ENCODE measurements at places on chromosomes 12 and 14.
A peak's percentile ranks its signal among the peaks of the same experiment; 100 is the strongest.

GRCh38 chr12:54220567-54220966, 31.8 kb upstream of the SMUG1 start:
- DNase-seq: no peak
- H3K4me1 ChIP-seq: peaks cover 36% of the 10 kb centered on the region
- no peaks in the 10 kb centered on the region for H3K27me3 ChIP-seq
- no peak overlapping the region for H3K4me3 ChIP-seq
- H3K36me3 ChIP-seq: no peaks in the 10 kb centered on the region

GRCh38 chr14:68948686-68949600, 30.2 kb downstream of the ACTN1 start:
- DNase-seq: no peak
- peak overlapping the region; percentile 99 for H3K27ac ChIP-seq
- peak overlapping the region; percentile 78 for H3K4me3 ChIP-seq
- H3K27me3 ChIP-seq: no peaks in the 10 kb centered on the region

GRCh38 chr14:95046711-95047681, 110.3 kb downstream of the DICER1 start:
- peaks cover 6% of the 10 kb centered on the region for H3K27me3 ChIP-seq
- H3K4me1 ChIP-seq: no peaks in the 10 kb centered on the region
- no peak overlapping the region for H3K4me3 ChIP-seq
- no peaks in the 10 kb centered on the region for H3K36me3 ChIP-seq
- no peak for DNase-seq

DNA sequence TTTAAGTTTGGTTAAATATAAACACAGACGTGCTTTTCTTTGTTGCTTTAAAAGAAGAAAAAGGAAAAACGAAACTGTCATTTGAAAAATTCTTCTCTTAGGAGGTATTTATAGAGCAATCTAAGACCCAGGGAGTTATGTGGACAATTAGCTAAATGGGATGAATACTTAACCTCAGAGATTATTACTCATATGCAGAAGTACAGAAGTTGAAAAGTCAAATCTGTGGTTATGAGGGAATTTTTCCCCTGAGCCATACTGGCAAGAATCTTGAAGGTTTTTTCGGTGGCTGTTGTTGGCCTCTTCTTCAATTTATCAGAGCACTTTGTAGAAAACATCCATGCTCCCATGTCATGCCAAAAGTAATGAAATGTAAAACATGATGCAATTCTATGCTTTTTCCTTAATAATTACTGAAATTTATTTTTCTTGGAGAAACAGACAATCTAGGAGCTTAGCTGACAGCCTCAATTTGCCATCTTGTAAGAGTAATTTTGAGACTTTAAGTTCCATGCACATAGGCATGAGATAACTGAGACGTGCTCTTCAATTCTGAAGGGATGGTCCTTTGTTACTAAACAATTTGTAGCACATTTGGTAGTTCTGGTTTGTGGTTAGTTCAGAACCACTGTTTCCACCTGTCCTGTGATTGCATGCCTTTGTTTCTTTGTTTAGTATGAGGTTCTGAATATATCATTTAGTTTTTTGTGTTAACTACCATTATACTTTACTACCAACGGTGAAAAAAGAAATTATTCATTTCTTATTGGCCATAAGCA, 126.6 kb downstream of the BCAT1 start:
- no peaks in the 10 kb centered on the region for H3K36me3 ChIP-seq
- no peak overlapping the region for H3K27ac ChIP-seq
- H3K27me3 ChIP-seq: peaks cover 1% of the 10 kb centered on the region
- no peak overlapping the region for H3K4me3 ChIP-seq
- no peak for DNase-seq
- no peaks in the 10 kb centered on the region for H3K4me1 ChIP-seq

DNA sequence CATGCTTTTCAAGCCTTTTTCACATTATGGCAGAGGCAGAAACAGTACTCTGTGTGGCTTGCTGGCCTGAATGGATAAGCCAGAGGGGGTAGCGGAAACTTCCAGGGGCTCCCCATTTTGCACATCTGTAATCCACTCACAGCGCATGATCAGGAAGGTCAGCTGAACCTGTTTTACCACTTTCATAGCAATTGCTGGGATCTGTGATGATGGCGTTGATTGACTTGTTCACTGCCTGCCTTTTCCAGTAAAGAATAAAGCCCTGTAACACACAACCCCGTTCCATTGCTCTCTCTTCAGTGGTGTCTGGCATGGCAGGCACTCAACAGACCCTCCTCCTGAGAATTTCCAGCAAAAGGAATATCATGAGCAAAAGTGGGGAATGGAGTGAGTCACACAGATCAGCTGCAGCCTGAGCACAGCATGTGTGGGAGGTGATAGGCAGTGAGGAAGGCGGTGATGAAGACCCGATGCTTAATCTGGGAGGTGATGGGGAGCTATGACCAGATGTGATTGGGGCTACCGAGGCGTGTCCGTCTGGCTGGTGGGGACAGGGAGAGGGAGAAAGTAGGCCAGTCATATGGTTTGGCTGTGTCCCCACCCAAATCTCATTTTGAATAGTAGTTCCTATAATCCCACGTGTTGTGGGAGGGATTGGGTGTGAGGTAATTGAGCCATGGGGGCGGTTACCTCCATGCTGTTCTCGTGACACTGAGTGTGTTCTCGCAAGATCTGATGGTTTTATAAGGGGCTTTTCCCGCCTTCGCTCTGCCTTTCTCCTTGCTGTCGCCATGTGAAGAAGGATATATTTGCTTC, 44.7 kb upstream of the CHST11 start:
- no peaks in the 10 kb centered on the region for H3K27me3 ChIP-seq
- DNase-seq: no peak
- no peak overlapping the region for H3K4me3 ChIP-seq
- H3K36me3 ChIP-seq: no peaks in the 10 kb centered on the region
- no peaks in the 10 kb centered on the region for H3K4me1 ChIP-seq

GRCh38 chr12:51225771-51226170, 7.9 kb upstream of the POU6F1 start:
- no peaks in the 10 kb centered on the region for H3K27me3 ChIP-seq
- no peak overlapping the region for H3K27ac ChIP-seq
- H3K4me1 ChIP-seq: peaks cover 2% of the 10 kb centered on the region
- H3K4me3 ChIP-seq: no peak overlapping the region
- no peaks in the 10 kb centered on the region for H3K36me3 ChIP-seq
- DNase-seq: no peak

GRCh38 chr14:102437997-102438915, 71.3 kb downstream of the ANKRD9 start:
- H3K4me3 ChIP-seq: no peak overlapping the region
- peaks cover 39% of the 10 kb centered on the region for H3K36me3 ChIP-seq
- H3K27me3 ChIP-seq: no peaks in the 10 kb centered on the region
- DNase-seq: peak; percentile 57
- H3K27ac ChIP-seq: no peak overlapping the region

DNA sequence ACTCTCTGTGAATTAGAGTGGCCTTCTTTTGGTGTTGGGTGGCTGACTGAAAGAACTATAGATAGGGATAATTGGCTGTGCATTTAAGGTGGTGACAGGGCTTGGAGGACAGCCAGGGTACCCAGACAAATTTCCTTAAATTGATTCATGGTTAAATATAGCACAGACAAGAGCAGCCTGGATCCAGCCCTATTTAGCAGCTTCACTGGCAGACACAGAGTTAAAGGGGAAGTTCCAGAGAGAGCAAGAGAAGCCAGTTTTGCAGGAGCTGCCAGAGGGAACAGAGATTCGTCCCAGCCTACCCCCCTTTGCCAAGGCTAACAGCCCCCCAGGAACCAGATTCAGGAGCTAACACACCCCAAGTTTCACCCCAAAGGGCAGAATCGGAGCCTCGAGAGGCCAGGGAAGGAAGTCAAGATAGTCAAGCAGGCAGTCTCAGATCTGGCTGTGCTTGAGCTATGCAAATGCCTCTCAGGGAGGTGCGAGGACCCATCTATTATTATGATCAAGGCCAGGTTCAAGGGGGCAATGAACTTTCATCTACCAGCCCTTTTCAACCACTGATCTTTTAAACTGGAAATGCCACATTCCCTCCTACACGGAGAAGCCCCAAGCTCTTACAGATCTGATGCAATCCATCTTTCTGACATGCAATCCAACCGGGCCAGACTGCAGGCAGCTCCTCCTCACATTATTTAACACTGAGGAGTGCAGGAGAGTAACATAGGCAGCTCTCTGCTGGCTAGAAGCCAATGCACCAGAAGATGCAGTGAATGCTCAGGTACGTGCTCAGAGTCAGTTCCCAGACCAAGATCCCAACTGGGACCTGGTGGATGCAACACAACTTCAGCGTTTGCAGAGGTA, 58.2 kb downstream of the DHRS2 start:
- H3K4me3 ChIP-seq: no peak overlapping the region
- DNase-seq: no peak
- H3K36me3 ChIP-seq: no peaks in the 10 kb centered on the region
- H3K27ac ChIP-seq: no peak overlapping the region

DNA sequence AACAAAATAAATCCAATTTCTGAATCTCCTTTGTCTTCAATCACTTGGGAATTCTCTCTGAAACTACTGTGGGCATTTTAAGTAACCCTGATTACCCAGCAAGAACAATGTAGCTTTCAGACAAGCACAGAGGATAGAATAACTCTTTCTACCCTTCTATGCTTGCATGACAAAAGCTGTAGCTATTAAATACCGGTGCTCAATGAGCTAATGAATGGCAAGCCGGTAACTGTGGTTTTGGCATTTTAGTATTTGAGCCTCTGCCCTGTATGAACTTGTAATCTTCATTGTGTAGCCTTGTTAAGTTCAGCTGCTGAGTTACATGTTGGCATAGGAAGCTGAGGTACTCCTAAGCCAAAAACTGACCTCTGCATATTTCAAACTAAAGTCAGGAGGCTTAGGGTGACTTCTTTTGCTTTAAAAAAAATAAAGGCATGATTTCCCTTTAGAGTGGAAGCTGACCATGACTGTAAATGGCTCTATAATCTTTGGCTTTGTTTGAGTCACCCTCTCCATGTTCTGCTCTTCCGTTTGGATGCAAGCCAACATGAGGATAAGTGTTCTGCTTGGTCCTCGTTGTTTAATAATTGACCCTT, 171.0 kb upstream of the HIF1A start:
- peaks cover 14% of the 10 kb centered on the region for H3K36me3 ChIP-seq
- peak overlapping the region; percentile 94 for H3K27ac ChIP-seq
- no peak for DNase-seq
- peak overlapping the region; percentile 32 for H3K4me3 ChIP-seq

DNA sequence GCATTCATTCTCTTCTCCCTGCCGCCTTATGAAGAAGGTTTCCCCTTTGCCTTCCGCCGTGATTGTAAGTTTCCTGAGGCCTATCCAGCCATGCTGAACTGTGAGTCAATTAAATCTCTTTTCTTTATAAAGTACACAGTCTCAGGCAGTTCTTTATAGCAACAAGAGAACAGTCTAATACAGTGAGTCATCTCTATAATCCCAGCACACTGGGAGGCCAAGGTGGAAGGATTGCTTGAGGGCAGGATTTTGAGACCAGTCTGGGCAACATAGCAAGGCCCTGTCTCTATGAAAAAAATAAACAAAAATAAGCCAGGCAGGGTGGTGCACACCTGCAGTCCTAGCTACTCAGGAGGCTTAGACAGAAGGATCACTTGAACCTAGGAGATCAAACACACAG, 259.9 kb downstream of the CEP128 start:
- H3K27ac ChIP-seq: no peak overlapping the region
- no peak overlapping the region for H3K4me3 ChIP-seq
- H3K4me1 ChIP-seq: no peaks in the 10 kb centered on the region
- H3K27me3 ChIP-seq: no peaks in the 10 kb centered on the region
- H3K36me3 ChIP-seq: peaks cover 36% of the 10 kb centered on the region
- no peak for DNase-seq

- no peak overlapping the region for H3K27ac ChIP-seq
- H3K27me3 ChIP-seq: no peaks in the 10 kb centered on the region
- DNase-seq: no peak
- H3K4me3 ChIP-seq: no peak overlapping the region
- no peaks in the 10 kb centered on the region for H3K36me3 ChIP-seq
These were observed 141.1 kb downstream of the AKAP6 start for GRCh38 chr14:32470161-32470715.

GRCh38 chr14:34710744-34711143, 3.6 kb downstream of the CFL2 start:
- H3K27ac ChIP-seq: peak overlapping the region; percentile 25
- no peak for DNase-seq
- no peaks in the 10 kb centered on the region for H3K27me3 ChIP-seq
- no peak overlapping the region for H3K4me3 ChIP-seq

- no peaks in the 10 kb centered on the region for H3K4me1 ChIP-seq
- no peak overlapping the region for H3K4me3 ChIP-seq
- H3K27me3 ChIP-seq: no peaks in the 10 kb centered on the region
- no peak for DNase-seq
These were observed 40.6 kb downstream of the BRMS1L start for GRCh38 chr14:35866595-35867279.

DNA sequence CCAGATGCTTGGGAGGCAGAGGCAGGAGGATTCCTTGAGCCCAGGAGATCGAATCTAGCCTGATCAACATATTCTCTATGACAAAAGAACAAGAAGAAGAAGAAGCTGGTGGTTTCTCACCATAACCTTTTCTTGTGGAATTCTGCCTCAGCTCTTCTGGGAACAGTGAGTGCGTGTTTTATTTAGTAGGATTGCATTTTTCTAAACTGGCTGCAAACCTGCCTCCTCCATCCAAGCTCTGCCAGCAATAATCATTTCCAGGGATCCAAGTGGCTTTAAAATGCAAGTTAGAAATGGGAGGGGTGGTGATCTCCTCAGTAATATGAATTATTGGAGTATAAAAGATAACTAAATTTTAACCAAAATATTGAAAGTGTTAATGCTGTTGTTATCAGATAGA, 46.1 kb upstream of the MMP17 start:
- H3K27me3 ChIP-seq: no peaks in the 10 kb centered on the region
- DNase-seq: no peak
- H3K4me3 ChIP-seq: no peak overlapping the region
- H3K27ac ChIP-seq: no peak overlapping the region
- H3K36me3 ChIP-seq: peaks cover 4% of the 10 kb centered on the region

DNA sequence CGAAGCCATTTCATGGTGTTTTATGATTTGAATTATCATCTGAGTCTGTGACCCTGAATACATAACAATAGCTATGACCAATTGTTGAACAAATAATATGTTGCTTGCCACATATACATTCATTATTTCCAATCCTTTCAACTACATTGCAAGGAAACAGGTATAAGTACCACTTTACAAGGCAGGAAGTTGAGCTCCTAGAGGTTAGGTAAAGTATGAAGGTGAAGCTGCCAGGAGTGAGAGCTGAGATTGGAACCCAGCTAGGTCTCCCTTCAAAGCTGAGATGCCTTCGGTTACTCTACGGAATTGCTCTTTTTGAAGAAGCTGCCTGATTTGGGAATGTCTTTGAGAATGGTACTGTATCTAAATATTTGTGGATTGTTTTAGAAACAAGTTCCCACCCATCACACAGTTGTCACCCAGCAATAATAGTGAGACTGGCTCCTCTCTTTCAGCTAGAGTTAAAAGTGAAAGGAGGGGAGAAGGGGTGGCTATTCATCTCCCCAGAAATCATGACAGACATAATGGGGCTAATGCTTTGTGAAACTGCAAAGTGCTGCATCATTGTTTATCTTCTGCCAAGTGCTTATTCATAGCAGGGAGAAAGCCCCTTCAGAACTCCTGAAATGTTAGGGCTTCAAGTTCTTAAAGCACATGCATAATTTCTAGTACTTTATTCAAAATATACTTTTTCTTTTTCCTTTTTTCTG, 75.9 kb upstream of the AMIGO2 start:
- peaks cover 36% of the 10 kb centered on the region for H3K4me1 ChIP-seq
- no peak overlapping the region for H3K4me3 ChIP-seq
- peak overlapping the region; percentile 66 for H3K27ac ChIP-seq
- peaks cover 20% of the 10 kb centered on the region for H3K36me3 ChIP-seq
- no peak for DNase-seq

- peak overlapping the region; percentile 31 for H3K4me3 ChIP-seq
- H3K27ac ChIP-seq: peak overlapping the region; percentile 59
- peaks cover 83% of the 10 kb centered on the region for H3K4me1 ChIP-seq
- no peaks in the 10 kb centered on the region for H3K27me3 ChIP-seq
These were observed 6.2 kb downstream of the ANKRD13A start for GRCh38 chr12:110005319-110005973.
